ENCODE measurements at places on chromosomes 1 and 21.

- DNase-seq, result no peak
Observed at GRCh38 chr1:67019121-67019520, 34.8 kb downstream of the SLC35D1 start.

DNA sequence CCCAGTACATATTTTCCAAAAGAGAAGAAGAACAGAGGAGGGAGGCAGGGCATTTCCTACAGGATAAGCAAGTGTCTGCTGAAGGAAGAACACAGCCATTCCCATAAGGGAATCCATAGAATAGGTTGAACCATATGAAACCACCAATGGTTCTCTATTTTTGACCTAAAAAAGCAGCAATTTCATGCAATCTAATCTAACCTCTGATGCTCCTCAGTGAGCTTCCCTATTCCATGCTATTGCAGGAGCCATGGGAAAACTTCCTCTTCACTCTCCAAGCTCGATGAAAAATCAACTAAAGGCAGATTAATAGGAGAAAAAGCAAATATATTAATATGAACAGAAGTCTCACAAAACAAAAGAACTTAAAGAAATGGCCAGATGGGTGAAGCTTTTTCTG lies 50.5 kb downstream of the SIPA1L2 start:
- no peak for DNase-seq

DNA sequence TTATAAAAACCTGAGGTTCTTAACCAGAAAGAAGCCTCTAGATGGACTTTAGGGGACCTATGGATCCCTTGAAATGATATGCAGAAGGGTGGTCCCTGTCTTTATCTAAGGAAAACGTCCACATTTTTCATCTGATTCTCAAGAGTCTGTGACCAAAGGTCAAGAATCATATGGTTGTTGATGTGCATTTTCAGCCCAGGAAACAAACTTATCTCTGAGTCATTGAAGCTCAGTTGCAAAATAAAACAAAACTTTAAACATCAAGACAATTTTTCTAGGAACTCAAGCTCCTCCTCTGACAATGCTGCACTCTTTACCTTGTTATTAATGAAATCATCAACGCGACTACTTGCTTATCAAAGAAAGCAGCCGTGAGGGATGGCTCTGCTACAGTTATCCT lies 83.3 kb downstream of the TIAM1 start:
- no peak for DNase-seq

GRCh38 chr1:60699325-60699724 lies 383.0 kb upstream of the NFIA start:
- no peak for DNase-seq

DNA sequence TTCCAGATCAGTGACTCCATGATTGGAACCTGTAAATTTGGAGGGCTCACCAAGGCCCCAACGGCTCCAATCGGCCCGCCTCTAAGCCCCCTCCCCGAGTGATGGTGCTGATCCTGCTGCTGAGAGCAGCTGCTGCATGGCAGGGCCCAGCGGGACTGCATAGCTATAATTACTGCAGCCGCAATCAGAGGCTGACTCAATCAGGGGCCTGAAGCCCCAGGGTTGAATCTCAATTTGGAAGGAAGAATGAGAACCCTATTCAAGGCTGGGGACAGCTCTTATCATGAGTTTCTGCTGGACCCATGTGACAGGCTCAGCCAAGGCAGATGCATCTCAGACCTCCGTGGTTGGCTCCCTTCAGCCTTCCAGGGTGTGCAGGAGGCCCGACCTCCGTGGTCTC lies 42.8 kb upstream of the MAGOH start:
- DNase-seq, result no peak

DNA sequence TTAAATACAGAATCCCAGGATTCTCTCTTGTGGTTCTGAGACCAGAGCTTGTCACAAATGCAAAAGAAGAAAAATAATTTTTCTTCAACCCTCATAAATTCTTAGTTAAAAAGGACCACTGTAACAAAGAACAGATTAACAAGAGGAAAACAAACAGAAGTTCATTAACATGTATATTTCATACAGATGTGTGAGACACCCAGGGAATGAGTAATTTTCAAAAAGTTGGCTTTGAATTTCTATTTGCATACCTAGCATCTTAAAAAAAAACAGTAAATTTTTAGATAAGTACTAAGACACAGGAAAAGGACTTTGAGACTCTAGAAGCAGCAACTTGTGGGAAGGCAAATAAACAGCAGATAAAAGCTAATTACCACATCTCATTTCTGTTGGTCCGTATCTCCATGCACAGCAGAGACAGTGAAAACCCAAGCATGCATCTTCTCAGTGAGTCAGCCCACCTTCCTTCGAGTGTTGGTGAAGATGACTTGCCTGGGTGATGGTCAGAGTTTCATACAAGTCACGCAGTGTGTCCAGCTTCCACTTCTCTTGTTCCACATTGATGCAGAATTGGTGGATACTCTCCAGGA lies 399.9 kb upstream of the ADAMTS5 start:
- no peak for DNase-seq

DNA sequence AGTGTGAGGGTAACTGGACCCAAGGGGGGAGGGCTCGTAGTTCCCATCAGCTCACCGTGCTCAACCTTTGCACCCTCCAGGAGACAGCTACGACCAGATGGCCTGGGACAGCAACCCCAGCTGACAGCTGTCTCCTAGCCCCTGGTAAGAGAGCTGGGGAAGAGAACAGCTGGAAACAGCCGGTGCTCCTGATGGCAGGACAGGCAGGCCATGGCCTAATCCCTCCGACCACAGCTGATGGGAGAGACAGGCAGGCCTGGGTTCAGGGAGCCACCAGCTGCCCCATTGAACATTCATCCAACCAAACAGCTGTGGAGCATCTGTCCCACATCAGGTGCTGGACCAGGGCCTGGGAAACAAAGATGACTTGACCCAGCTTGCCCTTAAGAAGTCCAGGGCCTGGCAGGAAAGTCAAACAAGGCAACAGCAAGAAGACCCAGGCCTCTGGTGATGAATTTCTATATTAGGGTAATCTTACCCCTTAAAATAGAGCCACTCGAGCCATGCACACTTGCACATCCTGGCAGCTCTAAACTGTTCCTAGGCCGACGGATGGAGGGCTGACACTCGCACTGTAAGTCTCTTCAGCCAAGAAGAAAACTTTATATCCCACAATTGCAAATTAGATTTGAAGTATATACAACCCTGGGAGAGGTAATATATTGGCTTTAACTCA lies 12.2 kb downstream of the OLFML2B start:
- DNase-seq, result no peak

DNA sequence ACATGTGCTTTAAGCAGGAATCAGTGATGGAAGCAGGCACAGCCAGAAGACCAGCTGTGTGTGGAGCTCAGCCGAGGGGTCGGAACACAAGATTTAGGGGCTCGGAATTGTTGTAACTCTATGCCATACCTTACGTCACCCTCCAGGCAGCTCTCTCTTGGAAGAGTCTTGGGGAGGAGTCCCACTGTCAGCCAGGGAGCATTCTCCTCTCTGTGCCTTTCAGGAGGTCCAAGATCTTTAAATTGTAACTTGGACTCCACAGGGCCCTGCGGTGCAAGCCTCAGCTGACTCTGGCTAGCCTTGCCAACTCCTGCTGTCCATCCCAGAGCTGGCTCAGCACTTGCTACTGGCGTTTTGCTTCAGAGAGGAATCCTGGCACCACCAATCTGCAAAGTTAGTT lies 26.4 kb upstream of the ROR1 start:
- no peak for DNase-seq

DNA sequence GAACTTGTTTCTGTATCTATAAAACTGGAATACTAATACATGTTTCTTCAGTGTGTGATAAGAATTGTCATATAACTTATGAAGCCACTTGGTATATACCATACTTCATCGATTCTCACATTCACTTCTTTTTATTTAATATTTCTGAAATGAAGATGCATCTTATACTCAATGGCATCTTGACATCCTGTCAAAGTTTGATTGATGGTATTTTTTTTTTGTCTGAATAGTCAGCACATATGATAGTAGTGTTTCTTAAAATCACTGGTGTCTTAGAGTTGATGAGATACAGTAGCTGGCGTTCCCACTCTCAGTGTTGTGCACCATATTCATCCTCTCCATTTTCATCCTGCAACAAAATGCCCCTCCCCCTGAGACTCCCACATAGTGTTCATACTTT lies 34.4 kb upstream of the C1orf105 start:
- no peak for DNase-seq

- DNase-seq, result no peak
Observed at GRCh38 chr1:27011058-27011764, 1.4 kb downstream of the TENT5B start.

DNA sequence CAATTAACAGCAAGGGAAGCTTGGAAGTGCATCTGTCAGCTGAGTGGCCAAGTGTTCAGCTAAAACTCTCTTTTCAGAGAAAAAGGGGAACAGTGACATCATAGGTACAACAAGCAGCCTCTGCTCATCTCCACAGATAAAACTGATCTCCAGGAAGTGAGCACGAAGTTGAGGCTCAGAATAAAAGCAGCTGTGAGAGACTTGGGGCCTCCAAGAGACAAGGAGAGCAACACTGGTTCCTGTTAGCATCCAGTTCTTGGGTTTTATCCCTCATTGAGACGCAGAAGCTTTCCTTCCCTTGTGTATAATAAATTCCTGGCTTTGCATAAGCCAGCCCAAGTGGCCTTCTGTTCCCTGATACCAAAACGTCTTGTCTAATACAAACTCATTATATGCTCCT lies 20.0 kb upstream of the CNN3 start:
- no peak for DNase-seq

DNA sequence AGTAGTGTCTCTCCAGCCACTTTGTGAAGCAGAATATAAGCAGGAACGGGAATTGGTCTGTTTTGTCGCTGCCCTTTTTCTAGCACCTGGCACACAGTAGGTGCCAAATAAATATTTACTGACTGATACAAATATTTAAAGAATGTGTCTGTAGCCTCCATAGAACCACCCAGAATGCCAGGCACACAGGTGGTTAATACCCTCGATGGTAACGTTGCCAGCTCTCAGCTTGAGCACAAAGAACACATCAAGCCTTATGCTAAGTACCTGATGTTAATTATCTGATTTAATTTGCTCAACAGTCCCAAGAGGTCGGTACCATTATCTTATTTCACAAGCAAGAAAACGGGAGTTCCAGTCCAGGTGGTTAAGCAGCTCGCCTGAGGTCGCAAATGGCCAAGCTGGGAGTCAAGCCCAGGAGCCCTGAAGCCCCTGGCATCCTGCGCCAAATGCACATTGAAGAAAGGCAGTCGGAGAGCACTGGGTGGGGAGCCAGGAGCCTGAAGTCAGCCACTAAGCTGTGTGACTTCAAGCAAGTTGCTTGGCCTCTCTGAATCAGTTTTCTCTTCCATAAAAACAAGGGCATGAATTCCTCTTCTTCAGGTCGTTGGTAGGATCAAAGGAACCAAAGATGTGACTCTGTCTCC lies 26.4 kb downstream of the HSPG2 start:
- DNase-seq, result no peak

DNA sequence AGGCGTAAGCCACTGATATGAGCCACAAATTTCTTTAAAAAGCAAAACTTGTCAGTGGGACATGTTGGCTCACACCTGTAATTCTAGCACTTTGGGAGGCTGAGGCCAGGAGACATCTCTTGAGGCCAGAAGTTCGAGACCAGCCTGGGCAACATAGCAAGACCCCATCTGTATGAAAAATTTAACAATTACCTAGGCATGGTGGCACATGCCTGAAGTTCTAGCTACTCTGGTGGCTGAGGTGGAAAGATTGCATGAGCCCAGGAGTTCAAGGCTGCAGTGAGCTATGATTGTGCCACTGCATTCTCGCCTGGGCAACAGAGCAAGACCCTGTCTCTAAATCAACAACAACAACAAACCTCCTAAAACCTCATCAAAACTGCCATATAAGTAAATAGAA lies 147.6 kb upstream of the BARHL2 start:
- DNase-seq, result no peak

- DNase-seq, result no peak
Observed at GRCh38 chr1:37181425-37181824, 147.1 kb upstream of the GRIK3 start.

GRCh38 chr1:21865609-21865942 lies 53.5 kb downstream of the LDLRAD2 start:
- DNase-seq, result no peak

DNA sequence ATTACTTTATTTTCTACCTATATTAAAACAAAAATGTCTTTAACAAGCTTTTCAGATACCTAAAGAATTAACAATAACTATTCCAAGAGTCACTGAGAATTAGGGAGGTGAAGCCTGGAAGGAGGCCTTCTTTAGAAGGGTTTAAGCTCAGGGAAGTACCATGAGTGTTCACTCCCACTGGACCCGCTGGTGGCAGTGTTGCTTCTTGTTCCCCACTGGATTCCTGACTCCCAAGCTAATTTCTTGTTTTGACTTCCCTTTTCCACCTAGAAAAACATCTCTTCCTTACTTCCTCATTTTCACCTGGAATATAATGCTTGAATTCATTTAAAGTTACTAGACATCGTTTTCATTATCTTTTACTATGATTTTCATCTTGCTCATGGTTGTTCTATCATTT lies 264.2 kb downstream of the HMCN1 start:
- DNase-seq, result no peak

- DNase-seq, result no peak
Observed at GRCh38 chr1:21541835-21542234, 32.6 kb downstream of the ALPL start.

- DNase-seq, result no peak
Observed at GRCh38 chr21:45263534-45263933, 24.2 kb downstream of the POFUT2 start.

GRCh38 chr1:246780264-246780663 lies 56.1 kb downstream of the SCCPDH start:
- DNase-seq, result no peak
